ENCODE measurements at places on chromosomes 7 and 10.

GRCh38 chr10:32332299-32332750, 14.6 kb downstream of the EPC1 start:
- no peak for DNase-seq

DNA sequence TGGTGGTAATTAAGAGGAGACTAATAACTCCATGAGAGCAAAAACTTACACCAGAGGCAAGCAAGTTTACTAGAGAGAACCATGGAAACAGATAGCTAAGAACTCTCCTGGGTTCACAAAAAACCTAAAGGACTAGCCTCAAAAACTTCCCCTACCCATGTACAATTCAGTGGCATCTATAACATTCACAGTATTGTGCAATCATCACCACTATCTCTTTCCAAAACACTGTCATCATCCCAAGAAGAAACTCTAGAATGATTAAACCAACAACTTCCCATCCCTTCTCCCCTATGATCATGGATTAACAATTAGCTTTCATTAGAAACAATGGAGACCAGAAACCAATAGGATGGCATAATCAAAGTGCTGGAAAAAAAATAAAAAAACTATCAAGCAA, 1038.3 kb downstream of the LRMDA start:
- DNase-seq = no peak

- no peak for DNase-seq
Observed at GRCh38 chr7:27688056-27688455, 25.4 kb upstream of the HIBADH start.

DNA sequence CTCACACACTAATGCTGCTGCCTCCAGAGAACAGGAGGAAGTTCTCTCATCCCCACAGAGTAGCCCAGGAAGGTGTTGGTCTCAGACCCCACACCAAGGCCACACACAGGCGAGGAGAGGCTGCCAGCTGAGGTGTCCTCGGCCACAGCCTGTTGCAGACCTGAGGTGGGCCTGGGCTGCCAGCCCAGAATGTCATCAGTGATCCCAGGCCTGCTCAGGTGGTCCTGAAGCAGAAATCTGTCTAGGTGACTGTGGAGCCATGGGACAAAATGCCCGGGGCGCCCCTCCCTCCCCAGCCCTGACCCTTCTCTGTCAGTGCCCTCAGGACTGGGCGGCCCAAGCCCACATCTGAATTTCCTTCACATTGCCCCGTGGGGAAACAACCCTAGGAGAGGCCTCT, 43.5 kb upstream of the LRRC4 start:
- DNase-seq = no peak

GRCh38 chr10:74419958-74420375, 268.9 kb downstream of the ADK start:
- no peak for DNase-seq

- no peak for DNase-seq
Observed at GRCh38 chr7:150934045-150934766, 43.9 kb downstream of the KCNH2 start.
